ENCODE measurements at places on chromosomes 12 and 14.

DNA sequence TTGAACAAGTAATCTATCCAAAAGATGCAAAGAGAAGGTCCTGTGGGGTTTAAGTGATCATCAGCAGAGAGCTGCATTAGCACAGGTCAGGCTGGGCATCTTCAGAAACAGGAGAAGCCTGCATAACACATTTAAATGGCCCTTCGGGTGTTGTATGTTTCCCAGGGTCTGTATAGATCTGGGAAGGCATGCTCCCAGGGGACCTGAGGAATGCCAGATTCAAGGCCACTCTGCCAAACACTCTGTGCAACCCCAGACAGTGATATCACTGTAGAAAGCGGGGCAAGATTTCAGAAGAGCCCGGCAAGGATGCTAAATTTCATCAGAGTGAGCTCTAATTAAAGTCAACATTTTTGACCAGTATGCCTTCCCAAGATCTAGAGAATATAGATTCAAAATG, 92.9 kb downstream of the ARMH4 start:
- no peak for DNase-seq

DNA sequence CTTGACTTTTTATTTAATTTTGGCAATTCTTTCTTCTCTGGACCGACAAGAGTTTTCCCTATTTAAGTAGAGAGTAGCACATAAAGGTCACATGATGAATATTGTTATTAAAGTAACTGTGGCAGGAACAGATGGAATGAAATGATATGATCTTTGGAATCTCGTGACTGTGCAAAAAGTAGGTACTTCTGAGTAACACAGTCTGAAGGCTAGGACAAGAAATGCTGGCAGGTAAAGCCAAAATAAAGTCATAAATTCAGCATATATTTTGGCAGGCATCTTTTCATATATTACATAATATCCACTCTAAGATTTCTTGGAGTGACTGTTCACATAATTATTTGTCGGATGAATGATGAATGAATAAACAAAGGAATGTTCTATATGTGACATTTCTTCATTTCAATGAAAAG, 121.4 kb downstream of the EFCAB11 start:
- DNase-seq: no peak

- no peak for DNase-seq
Observed at GRCh38 chr12:121217063-121217462, 7.1 kb downstream of the P2RX4 start.

GRCh38 chr14:75323571-75323970, 44.9 kb downstream of the FOS start:
- DNase-seq: no peak

GRCh38 chr14:38238878-38239277, 17.0 kb downstream of the CLEC14A start:
- no peak for DNase-seq

DNA sequence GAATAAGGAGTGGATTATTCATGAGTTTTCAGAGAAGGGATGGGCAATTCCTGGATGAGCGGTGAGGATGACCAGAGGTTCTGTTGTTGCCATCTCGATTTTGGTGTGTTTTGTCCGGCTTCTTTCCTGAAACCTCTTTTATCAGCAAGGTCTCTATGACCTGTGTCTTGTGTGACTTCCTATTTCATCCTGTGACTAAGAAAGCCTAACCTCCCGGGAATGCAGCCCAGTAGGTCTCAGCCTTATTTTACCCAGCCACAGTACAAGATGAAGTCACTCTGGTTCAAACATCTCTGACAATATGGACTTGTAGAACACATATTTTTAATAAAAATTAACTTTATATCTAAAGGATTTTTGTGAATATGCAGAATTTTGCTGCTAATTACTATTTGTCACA, 716.4 kb downstream of the FSCB start:
- no peak for DNase-seq

- DNase-seq: no peak
Observed at GRCh38 chr14:81412779-81413178, 12.7 kb upstream of the STON2 start.

DNA sequence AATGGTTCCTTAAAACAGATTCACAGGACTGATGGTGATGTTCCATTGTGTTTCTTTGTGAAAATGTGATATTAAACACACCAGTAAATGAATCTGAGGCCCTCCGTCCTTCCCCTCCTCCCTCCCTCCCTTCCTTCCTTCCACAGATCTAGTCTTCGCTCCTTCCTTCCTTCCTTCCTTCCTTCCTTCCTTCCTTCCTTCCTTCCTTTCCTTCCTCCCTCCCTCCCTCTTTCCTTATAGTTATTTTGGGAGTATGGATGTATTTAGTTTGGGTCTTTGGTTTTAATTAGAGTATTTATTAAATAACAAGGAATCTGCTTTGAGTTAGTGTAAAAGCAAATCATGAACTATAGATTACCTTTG, 410.8 kb downstream of the PCNX1 start:
- DNase-seq: no peak

- DNase-seq: no peak
Observed at GRCh38 chr14:29805415-29806123, 122.1 kb downstream of the PRKD1 start.

GRCh38 chr14:64841121-64841651, 38.5 kb downstream of the SPTB start:
- no peak for DNase-seq

- DNase-seq: no peak
Observed at GRCh38 chr12:61070640-61071414, 1189.4 kb upstream of the USP15 start.

Measured in CD4-positive, alpha-beta T cell treated with Interleukin-2 at 100 ng/mL for 4 hours (primary cell).